Activated CD4-positive, alpha-beta memory T cell treated with anti-CD3 and anti-CD28 coated beads, Interleukin-2, amount 10 ng/mL, durations not matched to agents 7 days and 5 days (primary cell): ENCODE measurements at places on chromosomes 1 and 21. TPM values are rescaled to one million over a fixed set of nuclear protein-coding genes. Genes with fewer than 3 reads are reported as not detected.

- peak; percentile 18 for DNase-seq
- peaks cover 4% of the 10 kb centered on the region for H3K4me1 ChIP-seq
- H3K27ac ChIP-seq, result no peak overlapping the region
- H3K27me3 ChIP-seq, result no peaks in the 10 kb centered on the region
Observed at GRCh38 chr1:229856009-229856650, 210.9 kb upstream of the GALNT2 start.

DNA sequence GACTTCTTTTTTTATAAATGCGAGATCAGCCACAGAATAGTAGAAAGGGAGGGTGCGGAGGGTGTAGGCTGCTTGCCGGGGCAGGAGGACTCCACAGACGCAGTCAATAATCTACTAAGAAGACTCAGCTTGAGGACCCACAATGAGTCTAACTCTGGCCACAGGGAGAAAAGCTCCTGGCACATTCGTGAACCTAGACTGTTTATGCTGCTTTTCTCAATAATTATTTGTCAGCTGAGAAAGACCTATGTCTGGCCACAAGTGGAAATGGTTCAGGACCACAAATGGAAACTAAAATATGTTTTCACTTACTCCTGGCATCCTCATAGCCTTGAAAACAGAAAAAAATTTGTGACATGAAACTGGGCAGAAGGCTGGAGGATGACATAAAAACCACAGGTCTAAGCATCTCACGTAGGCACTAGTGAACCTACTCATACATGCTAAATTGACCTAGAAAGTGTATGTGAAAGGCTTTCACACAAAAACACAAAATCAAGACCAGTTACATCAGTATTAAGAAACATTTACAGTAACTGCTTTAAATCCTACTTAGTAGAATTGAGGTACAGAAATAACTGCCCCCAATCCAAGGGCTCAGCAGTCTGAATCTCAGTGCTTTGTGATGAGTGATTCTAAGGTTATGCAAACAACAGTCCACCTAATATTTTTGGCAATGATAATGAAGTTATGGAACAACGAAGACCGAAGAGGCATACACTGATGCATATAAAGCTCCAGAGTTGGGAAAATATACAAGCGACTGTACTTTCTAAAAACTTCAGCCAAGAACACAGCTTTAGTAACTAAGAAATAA lies 159.5 kb downstream of the SLC45A1 start:
- no peaks in the 10 kb centered on the region for H3K27me3 ChIP-seq
- no peak overlapping the region for H3K27ac ChIP-seq
- H3K36me3 ChIP-seq, result peaks cover 15% of the 10 kb centered on the region
- peak; percentile 22 for DNase-seq

GRCh38 chr1:108551137-108551862 lies 8.6 kb upstream of the EEIG2 start:
- no peak overlapping the region for H3K27ac ChIP-seq
- H3K36me3 ChIP-seq, result no peaks in the 10 kb centered on the region
- DNase-seq, result no peak
- peaks cover 36% of the 10 kb centered on the region for H3K27me3 ChIP-seq

DNA sequence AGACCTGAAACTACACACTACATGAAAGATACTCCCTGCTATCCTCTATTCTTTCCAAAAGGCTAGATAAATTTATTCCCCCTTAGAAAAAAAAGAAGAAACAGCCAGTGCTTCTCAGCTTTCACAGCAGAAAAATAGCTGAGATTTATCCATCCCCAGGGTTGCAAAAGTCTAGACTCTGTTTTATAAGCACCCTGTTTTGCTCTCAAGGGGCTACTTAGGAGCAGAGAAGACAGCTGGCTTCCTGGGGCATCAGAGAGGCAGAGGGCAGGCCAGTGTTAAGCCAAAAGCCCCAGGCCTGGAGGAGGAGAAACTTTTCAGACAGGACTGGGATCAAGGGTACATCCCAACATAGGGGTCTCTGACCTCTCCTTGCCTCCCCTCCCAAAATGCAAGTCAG lies 3.9 kb downstream of the LAMB3 start:
- no peak overlapping the region for H3K4me3 ChIP-seq
- DNase-seq, result no peak
- H3K36me3 ChIP-seq, result peaks cover 3% of the 10 kb centered on the region
- no peak overlapping the region for H3K27ac ChIP-seq

- no peak overlapping the region for H3K27ac ChIP-seq
- H3K4me1 ChIP-seq, result no peaks in the 10 kb centered on the region
- H3K36me3 ChIP-seq, result no peaks in the 10 kb centered on the region
- peaks cover 39% of the 10 kb centered on the region for H3K27me3 ChIP-seq
- H3K4me3 ChIP-seq, result no peak overlapping the region
Observed at GRCh38 chr1:116435806-116436610, 63.0 kb downstream of the ATP1A1 start.

DNA sequence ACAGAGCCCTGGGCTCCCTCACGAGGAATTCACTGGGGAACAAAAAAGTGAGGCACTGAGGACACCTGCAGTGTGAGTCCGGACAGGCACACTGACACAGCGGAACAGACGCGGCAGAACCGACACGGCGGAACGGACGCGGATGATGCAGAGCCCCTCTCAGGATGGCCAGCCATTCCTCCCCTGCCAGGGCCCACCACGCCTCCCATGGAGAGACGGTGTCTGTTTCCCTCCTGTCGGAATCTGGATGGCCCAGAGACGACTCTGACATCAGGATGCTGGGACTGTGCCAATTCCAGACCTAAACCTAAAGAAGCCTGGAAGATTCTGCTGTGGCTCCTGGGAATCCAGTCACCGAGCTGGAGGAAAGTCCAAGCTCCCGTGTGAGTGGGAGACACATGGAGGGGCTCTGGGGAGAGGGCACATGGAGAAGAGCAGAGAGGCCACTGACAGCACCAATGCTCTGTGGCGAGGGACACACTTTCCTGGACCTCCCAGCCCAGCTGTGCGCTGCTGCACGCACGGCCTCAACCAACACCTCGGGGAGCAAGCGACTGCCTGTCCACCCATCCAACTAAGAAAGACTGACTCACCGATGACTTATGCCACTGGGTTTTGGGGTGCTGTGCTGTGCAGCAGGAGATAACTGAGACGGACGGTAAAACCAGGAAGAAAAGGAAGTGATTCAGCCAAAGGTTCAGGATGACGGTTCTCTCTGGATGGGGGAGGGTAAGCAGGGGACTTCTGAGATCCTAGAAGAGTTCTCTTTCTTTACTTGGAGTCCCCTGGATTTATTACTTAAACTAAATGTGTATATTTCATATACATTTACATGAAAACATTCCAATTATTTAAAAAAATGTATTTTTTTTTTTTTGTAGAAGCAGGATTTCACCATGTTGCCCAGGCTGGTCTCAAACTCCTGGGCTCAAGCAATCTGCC lies 23.3 kb downstream of the ZBTB17 start:
- peak overlapping the region; percentile 88 for H3K27ac ChIP-seq
- peaks cover 83% of the 10 kb centered on the region for H3K4me1 ChIP-seq
- H3K36me3 ChIP-seq, result peaks cover 29% of the 10 kb centered on the region
- peak; percentile 51 for DNase-seq
- no peak overlapping the region for H3K4me3 ChIP-seq
- no peaks in the 10 kb centered on the region for H3K27me3 ChIP-seq

GRCh38 chr1:181036107-181036836 lies 2.5 kb downstream of the MR1 start:
- H3K4me1 ChIP-seq, result peaks cover 68% of the 10 kb centered on the region
- H3K4me3 ChIP-seq, result no peak overlapping the region
- no peak for DNase-seq
- H3K27ac ChIP-seq, result no peak overlapping the region

- no peaks in the 10 kb centered on the region for H3K36me3 ChIP-seq
- no peak overlapping the region for H3K4me3 ChIP-seq
- H3K27ac ChIP-seq, result no peak overlapping the region
- no peaks in the 10 kb centered on the region for H3K27me3 ChIP-seq
- no peak for DNase-seq
Observed at GRCh38 chr1:177448036-177448615, 277.4 kb downstream of the BRINP2 start.

GRCh38 chr1:113981962-113982931 lies 3.0 kb downstream of the OLFML3 start:
- H3K4me3 ChIP-seq, result no peak overlapping the region
- no peak overlapping the region for H3K27ac ChIP-seq
- H3K27me3 ChIP-seq, result no peaks in the 10 kb centered on the region
- peaks cover 14% of the 10 kb centered on the region for H3K4me1 ChIP-seq
- no peak for DNase-seq
- H3K36me3 ChIP-seq, result no peaks in the 10 kb centered on the region

TNFRSF9 gene
- 8.0 TPM for total RNA-seq

GRCh38 chr1:79041666-79042065 lies 35.1 kb upstream of the ADGRL4 start:
- no peaks in the 10 kb centered on the region for H3K36me3 ChIP-seq
- no peak for DNase-seq
- no peaks in the 10 kb centered on the region for H3K27me3 ChIP-seq
- H3K4me1 ChIP-seq, result peaks cover 9% of the 10 kb centered on the region
- H3K4me3 ChIP-seq, result no peak overlapping the region
- no peak overlapping the region for H3K27ac ChIP-seq

GRCh38 chr21:37278199-37278598 lies 11.1 kb upstream of the VPS26C start:
- no peaks in the 10 kb centered on the region for H3K36me3 ChIP-seq
- peaks cover 2% of the 10 kb centered on the region for H3K4me1 ChIP-seq
- peaks cover 9% of the 10 kb centered on the region for H3K27me3 ChIP-seq
- H3K27ac ChIP-seq, result no peak overlapping the region

AUNIP gene
- total RNA-seq, result 5.4 TPM

GRCh38 chr1:235327559-235328270 lies at the start of gene ARID4B:
ARID4B (minus strand) TSS chr1:235328179; CDS start chr1:235326919, 1,260 bp downstream.
- no peak for DNase-seq
- no peaks in the 10 kb centered on the region for H3K27me3 ChIP-seq
- peak within 1 kb of the TSS; percentile 87 for H3K27ac ChIP-seq
- peaks cover 33% of the 10 kb centered on the region for H3K36me3 ChIP-seq

TDRD5 gene
- total RNA-seq, result not detected

GART gene
- 111 TPM for total RNA-seq
